ENCODE measurements at places on chromosomes 5 and 9. TPM values are rescaled to one million over a fixed set of nuclear protein-coding genes. Genes with fewer than 3 reads are reported as not detected.

Gene GPR107
- 23.7 TPM for total RNA-seq

Gene ARL14EPL
- total RNA-seq = not detected

Gene STPG3
- 0.48 TPM for total RNA-seq

Gene FABP6
- not detected for total RNA-seq

Gene SLC36A3
- not detected for total RNA-seq

Gene CCDC152
- 5.5 TPM for total RNA-seq

Gene FAM13B
- total RNA-seq = 20.3 TPM

Gene MARCOL
- not detected for total RNA-seq

Gene PANK3
- 74.5 TPM for total RNA-seq

Gene PLGRKT
- total RNA-seq = 39.3 TPM

DNA sequence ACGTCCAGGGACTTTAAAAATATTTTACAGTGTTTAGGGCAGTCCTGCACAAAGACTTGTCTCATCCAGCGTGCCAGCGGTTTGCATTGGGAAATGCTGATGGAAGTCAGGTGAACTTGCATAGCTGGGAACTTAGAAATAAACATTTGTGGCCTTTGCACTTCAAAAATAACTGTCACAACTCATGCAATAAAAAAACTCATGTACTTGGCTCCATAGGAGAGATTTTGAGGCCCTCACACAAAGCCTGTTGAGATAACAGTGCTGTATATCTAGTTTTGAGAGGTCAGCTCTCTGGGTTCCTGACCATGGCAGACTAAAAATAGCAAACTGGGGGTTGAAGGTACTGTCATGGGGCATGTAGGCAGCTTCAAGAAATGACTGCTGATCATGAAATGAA is 5.5 kb downstream of the COMMD10 start:
- no peak for DNase-seq

- DNase-seq = no peak
Observed at GRCh38 chr5:41083306-41083705, 12.2 kb upstream of the MROH2B start.

- DNase-seq = no peak
Observed at GRCh38 chr9:96139592-96140295, 162.2 kb downstream of the HSD17B3 start.

DNA sequence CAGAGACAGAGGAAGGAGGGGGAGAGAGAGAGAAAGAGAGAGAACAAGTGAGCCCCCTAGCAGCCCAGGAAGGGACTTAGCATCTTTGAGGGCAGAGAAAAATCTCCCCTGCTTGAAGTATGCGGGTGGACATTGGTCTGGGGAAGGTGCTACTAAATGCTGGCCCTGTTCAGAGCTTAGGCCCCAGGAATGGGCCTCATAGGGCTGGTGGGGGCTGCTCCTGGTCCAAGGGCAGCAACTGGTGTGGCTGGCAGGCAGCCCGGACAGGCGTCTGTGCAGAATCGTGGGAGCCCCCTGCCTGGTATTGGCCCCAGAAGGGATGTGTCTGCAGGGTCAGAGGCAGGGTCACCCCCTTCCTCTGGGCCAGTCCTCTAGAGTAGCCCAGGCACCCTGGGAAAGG is 47.8 kb upstream of the SUSD3 start:
- DNase-seq = no peak

DNA sequence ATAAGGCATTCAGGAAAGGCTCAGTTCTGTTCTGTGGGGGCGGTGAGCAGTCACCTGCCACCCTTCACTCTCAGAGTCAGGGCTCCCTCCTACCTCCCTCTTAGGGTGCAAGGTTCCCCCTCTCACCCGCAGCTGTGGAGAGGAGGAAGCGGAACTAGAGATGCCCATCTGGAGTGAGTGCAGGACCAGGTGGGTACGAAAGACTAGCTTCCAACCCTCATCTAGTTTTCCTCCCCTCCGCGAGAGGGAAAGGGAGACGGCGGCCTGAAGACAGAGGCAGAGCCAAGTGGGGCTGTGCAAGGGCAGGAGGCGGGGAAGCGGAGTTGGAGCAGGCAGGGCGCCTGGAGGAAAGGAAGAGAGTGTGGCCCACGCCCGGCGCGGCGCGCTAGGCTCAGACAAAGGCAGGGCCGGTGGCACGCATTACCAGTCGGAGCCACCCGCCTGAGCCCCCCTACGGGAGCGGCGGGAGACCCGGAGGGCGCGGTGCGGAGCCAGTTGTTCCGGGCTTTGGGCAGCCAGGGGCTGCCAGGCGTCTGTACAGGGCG is 7.3 kb downstream of the PRR7 start:
- no peak for DNase-seq

- no peak for DNase-seq
Observed at GRCh38 chr5:137036640-137037039, 462.5 kb downstream of the SPOCK1 start.

DNA sequence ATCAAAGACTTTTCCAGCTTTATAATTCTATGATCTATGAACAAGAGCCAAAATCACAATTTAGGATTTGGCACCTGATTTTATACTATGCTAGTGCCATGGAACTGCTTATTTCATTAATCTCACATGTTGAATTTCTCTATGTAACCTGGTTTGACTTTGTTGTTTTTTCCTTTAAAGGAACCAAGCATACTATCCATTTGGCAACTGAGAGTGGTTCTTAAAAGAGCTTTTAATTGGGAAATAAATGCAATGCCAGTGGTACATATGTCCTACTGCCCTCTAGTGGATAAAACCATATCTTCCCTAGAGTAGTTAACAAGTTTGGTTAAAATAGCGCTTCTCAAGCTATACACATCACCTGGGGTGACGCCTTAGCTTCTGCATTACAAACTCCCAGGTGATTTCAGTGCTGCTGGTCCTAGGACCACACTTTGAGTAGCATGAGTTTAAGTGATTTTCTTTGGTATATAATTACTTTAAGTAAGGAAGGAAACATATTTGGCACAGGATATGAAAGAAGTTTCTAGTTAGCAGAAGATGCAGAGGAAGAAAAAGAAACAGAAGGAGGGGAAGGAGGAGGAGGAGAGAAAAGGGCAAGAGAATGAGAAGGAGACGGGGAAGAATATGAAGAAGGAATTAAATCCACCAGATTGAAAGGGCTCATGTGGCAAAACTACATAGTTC is 56.8 kb downstream of the FGF10 start:
- no peak for DNase-seq

GRCh38 chr9:78363221-78363620 is 66.3 kb downstream of the PSAT1 start:
- no peak for DNase-seq

DNA sequence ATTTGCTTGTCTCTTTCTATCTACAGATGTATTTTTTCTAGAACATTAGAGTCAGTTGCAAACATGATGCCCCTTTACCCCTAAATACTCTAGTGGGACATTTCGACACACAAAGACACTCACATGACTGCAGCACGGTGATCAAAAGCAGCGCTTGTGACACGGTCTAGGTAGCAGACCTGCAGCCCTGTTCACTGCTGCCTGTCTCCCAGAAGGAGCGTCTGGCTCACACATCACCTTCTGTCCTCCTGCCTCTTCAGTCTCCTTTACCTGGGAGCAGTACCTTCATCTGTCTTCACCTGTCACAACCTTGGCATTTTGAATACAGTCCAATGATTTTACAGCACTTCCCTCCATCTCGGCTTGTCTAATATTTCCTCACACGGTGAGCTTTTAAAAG is 51.9 kb upstream of the SH3PXD2B start:
- no peak for DNase-seq

- no peak for DNase-seq
Observed at GRCh38 chr9:96514800-96515158, 64.8 kb downstream of the HABP4 start.

GRCh38 chr9:94826644-94827410 is 100.3 kb downstream of the AOPEP start:
- no peak for DNase-seq

DNA sequence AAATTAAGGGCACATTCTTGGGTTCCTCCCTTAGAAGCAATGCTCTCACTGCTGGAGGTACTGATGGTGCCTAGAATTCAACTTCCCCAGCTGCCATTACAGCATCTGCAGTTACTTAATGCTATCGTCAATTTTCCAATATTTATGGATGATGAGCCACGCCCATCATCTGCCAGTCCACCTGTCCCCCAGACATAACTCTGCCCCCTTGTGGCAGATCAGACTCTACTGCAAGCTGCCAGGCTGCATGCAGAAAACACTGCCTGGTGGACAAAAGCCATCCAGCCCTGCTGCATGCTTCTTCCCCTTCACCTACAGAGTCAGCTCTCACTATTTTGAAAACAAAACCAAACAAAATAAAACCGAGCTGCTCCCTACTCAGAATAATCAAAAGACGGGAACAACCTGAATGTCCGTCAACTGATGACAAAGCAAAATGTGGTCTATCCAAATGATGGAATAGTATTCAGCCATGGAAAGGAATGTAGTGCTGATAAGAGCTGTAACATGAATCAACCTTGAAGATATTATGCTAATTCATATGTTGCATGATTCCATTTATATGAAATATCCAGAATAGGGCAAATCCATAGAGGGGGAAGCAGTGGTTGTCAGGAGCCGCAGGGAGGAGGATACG is 66.4 kb downstream of the RETREG1 start:
- DNase-seq = peak; percentile 21

- DNase-seq = no peak
Observed at GRCh38 chr9:71941060-71941568, 29.7 kb downstream of the C9orf85 start.

DNA sequence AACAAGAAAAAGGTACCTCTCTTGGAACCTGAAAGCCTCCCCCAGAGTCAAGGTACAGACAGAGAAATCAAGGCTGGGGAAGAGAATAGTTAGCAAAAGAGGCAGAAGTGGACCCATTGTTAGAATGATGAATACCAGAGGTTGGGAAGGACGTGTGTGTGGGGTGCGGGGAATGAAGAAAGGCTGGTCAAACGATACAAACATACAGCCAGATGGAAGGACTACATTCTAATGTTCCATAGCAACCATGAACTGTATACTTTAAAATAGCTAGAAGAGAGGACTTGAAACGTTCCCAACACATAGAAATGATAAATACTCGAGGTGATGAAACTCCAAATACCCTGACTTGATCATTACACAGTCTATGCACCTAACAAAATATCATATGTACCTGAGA is 7.1 kb downstream of the CCDC69 start:
- DNase-seq = no peak

DNA sequence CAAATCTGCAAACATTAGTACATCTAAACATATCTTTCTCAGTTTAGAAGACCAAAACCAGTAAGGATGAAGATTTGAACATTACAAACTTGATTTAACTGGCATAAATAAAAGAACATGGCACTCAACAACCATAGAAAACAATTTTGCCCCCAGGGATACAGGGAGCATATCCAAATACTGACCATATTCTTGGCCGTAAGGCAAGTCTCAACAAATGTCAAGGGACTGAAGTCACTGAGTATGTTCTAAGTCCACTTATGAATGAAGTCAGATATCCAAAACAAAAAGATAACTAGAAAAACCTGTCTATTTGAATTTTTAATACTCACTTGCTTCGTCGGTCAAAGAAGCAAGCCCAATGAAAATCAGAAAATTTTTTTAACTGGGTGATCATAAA is 14.1 kb downstream of the FEM1C start:
- no peak for DNase-seq

DNA sequence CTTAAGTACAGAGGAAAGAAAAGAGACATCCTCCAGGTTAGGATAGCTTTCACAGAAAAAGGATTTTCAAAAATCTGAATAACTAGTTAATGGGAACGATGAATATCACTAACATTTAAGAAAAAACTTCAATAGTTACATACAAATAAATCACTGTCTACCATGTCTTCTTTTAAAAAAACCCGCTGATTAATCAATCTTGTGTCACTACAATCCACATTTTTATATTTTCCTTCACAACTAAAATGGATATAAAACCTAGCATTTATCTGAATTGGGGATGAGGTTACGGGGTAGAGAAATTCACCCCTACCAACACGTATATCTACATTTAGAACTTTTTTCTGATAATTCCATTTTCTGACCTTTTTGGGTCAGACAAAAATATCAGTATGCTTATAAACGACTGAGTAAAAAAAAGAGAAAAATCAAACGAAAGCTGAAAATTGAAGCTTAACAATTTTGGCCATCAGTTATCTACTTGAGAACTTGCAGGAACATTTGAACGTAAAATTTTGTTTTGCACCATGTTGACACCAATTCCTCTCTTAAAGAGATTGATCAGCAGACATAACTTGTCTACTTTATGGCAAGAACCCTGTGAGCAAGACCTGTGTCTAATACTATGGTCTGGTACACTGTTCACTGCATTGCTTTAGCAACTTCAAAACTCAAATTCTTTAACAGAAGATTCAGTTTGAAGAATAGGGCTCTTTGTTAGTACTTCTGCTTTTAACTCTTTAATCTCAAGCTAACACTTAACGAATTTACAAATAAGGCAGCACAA is 4.8 kb downstream of the NR3C1 start:
- no peak for DNase-seq

DNA sequence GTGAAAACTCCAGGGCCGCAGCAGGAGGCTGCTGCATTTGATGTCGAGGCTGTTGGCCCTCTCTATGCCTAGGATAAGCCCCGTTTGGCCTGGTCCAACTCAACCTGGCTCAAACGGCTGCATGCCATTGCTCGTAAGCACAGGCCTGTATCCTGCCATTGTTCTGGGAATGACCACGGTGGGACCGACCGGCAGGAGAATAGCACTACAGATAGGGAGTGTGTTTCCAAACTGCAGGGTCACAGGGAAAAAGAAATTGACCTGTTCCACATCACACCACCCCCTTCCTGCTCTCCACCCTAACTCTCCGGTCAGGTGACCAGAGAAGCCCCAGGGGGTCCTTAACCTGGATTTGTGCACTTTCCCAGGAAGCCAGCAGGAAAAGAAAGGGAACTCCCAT is 278.7 kb upstream of the KLF4 start:
- DNase-seq = no peak

- DNase-seq = no peak
Observed at GRCh38 chr5:154669402-154669801, 85.8 kb upstream of the LARP1 start.

GRCh38 chr5:125267636-125268248 is 521.3 kb upstream of the ZNF608 start:
- no peak for DNase-seq

DNA sequence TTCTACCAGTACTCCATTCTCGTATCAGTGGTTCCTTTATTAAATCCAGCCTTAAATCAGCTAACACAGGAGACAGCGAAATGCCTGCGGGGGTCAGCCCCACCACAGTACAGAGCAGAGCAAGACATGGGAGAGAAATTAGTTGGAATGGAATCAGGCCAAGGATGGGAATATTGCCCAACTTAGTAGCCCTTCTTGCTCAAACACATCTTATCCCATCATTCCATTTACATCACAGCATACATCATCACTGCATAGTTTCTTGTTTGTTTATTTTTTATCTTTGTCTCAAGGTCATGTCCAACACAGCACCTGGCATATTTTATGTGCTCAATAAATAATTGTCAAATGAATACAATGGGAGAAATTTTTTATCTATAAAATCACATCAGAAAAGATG is 34.3 kb upstream of the DAB2 start:
- DNase-seq = no peak

- no peak for DNase-seq
Observed at GRCh38 chr9:36214571-36214970, 23.9 kb downstream of the CLTA start.

Measured in activated T-helper 2 cell treated with anti-CD3 and anti-CD28 coated beads, Interferon-gamma antibody, Interleukin-2, Interleukin-4, amounts not matched to agents 10 μg/mL and 5 μg/mL and 100 μg/mL, durations not matched to agents 14 hours and 24 hours and 36 hours (primary cell).